Uterus (tissue), 4 donors: ENCODE measurements at places on chromosomes 3 and 15. TPM values are rescaled to one million over a fixed set of nuclear protein-coding genes. Genes with fewer than 3 reads are reported as not detected.

The DAZL gene
- total RNA-seq, result not detected

The COLQ gene
- total RNA-seq, result 3.3 TPM

- no peak for DNase-seq
Observed at GRCh38 chr3:126107957-126108675, 24.2 kb upstream of the SLC41A3 start.

DNA sequence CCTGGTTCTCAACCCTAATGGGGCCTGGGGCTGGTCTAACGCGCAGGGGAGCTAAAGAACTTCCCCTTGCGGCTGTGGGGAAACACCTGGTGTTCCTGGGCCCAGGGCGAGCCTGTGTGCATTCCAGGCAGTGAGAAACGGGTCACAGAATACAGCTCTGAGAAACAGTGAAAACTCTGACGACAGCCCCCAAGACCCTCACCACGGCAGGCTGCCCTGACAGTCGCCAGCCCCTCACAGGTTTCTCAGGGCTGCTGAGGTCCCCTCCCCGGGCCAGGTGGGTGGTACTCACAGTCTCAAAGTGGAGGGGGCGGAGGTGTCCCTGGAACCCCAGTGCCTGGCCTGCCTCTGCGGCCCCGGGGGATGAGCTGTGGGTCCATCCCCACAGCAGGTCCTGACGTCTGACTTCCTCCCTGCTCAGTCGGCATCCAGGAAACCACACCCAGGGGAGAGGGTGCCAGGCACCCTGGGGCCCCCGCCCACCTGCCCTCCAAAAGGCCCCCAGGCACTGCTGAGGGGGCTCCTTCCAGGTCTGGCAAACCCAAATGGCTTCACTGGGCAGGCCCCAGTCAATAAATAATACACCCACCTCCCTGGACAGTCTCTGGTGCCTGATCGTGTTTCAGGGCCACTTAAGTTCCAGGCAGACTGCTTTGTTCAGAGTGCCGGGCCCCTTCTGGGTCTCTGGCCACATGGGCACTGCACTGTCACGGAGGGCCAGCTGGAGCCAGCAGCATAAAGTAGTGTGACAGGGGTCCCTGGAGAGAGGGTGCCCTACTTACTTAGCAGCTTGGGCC lies 57.7 kb downstream of the IQSEC1 start:
- DNase-seq, result no peak

DNA sequence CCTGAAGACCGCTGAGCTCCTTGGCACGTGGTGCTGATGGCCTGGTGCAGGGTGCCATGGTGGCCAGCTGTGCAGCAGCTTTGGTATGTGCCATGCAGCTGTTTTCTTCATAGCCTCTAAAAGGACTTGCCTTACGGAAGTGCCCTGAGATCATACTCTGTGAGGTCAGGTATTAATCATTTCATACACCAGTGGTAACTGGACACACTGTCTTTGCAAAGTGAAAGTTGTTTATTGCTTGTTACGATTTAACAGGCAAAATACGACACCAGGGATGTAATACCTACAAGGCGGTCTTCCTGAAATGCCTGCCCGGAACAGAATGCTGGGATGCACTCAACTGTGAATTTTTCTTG lies 184.6 kb downstream of the ATP10A start:
- no peak for DNase-seq

DNA sequence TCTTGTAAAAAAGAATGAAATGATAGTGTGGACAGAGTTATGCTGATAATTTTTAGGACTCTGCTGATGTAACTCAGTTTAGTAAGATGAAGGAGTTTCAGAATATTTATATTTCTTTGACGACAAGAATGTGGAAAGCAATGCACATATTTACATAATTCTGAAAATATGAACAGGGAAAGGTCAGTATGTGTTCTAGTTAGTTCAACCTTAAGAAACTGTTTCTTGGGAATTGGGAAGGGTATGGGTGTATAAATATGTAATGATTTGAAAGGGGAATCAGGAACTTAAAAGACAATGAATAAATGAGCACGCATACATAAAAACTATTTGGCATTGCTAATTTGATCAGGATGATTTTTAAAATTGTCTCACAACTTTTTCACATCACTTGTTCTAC lies 1226.1 kb downstream of the SI start:
- DNase-seq, result no peak
